Activated CD4-positive, alpha-beta T cell treated with anti-CD3 and anti-CD28 coated beads, Interleukin-2, Interleukin-4, amounts not matched to agents 100 ng/mL and 50 ng/mL, durations not matched to agents 16 hours and 8 hours (primary cell): ENCODE measurements at places on chromosomes 16 and 17.
A peak's percentile ranks its signal among the peaks of the same experiment; 100 is the strongest.

GRCh38 chr17:1109606-1110540 is 69.9 kb downstream of the ABR start:
- peak; percentile 39 for DNase-seq

DNA sequence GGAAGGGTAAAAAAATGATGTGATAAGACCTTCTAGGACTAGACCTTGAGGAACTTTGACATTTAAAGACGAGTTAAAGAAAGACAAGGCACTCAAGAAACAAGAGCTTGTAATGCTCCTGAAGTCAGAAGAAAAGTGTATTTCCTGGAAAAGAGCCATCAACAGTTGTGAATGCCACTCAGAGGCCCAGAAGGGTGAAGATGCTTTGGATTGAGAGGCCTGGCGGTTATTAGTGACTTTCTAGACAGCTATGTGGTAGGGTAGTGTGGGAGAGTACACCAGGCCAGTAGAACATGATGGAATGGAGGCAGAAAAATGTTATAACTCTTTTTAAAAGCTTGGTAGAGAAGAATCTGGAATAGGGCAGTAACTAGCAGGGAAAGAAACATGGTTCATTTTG is 34.1 kb upstream of the ANKFN1 start:
- DNase-seq, result no peak

DNA sequence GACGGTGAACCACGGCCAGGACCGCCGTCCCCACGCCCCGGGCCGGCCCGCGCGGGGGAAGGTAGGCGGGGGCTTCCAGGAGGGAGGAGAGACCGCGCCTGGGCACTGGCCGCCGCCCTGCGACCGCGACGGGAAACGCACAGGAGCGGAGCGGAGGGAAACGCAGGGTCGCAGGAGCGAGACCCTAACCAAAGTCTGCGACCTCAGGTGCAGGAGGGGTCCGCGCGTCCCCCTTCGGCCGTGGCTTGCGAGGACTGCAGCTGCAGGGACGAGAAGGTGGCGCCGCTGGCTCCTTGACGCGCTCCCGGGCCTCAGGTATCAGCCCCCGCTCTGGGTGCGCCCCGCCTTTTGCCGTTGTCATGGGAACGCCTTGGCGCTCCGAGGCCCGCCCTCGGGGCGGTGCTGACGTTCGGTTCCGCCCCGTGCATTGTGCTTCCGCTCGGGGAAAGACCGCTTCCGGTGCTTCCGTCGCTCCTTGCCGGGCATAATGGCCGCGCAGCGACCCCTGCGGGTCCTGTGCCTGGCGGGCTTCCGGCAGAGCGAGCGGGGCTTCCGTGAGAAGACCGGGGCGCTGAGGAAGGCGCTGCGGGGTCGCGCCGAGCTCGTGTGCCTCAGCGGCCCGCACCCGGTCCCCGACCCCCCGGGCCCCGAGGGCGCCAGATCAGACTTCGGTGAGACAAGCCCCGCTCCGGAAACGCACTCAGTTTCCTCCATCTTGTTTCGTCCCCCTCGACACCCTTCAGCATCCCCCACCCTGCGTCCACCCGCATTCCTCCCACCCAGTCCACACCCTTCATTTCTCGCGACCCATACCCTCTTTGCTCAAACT is at the start of gene OVCA2:
Gene OVCA2 (plus strand): TSS at position 462 of the 829 bp plus-strand sequence. CDS start 26 bp downstream, at position 488.
- peak; percentile 98 for DNase-seq

GRCh38 chr16:69672998-69673713 is 53.2 kb downstream of the NQO1 start:
- DNase-seq, result no peak

DNA sequence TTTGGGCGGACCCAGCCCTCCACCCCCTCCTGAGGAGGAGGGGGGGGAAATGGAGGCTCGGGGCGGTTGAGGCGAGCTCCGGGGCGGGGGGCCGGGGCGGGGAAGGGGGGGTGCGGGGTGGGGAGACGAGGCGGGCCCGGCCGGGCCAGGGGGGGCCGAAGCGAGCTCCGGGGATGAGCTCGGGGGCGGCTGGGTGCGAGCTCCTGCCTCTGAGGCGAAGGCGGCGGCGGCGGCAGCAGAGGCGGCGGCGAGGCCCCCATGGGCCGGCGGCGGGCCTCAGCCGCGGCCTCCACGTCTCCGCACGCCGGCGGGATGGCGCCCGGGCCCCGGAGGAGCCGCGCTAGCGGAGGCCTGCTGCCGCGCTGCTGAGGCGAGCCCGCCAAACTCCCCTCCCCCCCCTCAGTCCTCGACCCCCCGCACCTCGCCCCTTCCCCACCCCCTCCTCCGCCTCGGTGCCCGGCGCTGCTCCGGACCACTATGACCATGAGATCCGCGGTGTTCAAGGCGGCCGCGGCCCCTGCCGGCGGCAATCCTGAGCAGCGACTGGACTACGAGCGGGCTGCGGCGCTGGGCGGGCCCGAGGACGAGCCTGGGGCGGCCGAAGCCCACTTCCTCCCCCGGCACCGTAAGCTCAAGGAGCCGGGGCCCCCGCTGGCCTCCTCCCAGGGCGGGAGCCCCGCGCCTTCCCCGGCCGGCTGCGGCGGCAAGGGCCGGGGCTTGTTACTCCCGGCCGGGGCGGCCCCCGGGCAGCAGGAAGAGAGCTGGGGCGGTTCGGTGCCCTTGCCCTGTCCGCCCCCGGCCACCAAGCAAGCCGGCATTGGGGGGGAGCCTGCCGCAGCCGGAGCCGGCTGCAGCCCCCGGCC is 596 bp downstream of the MSL1 start:
- peak; percentile 30 for DNase-seq

GRCh38 chr16:47143677-47144558 is at the start of gene NETO2:
NETO2 (minus strand) TSS chr16:47143945; CDS start chr16:47143612, 333 bp downstream.
- DNase-seq, result peak; percentile 61

DNA sequence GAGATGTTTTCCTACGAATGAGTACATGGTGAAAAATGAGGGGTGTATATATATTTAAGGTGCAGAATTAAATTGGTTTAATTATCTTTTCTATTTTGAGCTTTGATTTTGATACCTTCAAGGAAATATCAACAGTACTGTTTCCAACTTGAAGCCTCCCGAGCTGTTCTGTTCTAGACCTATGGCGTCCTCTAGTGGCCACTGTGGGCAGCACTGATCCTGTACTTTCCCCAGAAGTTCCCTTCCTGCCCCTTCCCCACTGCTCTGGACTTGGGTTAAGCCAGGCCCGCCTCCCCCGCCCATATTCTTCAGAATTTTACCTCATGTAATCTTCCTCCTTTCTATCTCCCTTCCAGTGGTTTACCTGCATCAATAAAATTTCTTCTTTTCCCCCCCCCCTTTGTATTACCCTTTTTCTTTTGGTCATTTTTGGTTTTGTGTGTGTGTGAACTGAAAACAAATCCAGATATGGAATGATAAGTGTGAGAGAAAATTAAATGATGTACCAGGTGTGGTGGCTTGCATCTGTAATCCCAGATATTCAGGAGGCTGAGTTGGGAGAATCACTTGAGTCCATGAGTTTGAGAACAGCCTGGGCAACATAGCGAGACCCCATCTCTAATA is 1643.5 kb downstream of the TP53TG3F start:
- no peak for DNase-seq

DNA sequence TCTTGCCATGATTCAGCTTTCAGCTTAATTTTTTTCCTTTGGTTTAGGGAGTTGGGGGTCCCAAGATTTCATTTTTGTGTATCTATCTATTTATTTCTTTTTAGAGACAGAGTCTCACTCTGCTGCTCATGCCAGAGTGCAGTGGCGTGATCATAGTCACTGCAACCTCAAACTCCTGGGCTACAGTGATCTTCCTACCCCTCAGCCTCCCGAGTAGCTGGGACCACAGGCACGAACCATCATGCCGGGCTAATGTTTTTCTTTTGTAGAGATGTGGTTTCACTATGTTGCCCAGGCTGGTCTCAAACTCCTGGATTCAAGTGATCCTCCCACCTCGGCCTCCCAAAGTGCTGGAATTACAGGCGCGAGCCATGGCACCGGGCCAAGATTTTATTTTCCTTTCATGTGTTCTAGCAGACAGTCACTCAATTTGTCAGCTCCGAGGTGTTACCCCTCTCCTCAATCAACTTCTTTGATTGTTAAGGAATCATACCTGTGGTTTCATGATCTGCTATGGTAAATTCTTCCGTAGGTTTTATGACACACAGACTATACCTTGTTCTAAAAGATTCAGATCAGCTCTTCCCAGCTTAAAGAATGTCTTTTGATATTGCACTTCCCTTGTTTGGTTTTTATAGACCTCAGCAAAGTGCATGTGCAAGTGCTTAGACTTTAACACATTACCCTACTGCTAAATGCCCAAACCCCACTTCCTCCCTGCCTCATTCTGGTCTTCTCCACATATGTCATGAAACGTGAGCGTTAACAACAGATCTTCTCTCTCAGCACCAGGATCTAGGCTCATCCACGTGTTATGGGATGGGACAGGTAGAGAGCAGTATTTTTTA is 13.0 kb downstream of the UNC45B start:
- DNase-seq, result peak; percentile 26
